ENCODE measurements at places on chromosomes 2 and 18.

DNA sequence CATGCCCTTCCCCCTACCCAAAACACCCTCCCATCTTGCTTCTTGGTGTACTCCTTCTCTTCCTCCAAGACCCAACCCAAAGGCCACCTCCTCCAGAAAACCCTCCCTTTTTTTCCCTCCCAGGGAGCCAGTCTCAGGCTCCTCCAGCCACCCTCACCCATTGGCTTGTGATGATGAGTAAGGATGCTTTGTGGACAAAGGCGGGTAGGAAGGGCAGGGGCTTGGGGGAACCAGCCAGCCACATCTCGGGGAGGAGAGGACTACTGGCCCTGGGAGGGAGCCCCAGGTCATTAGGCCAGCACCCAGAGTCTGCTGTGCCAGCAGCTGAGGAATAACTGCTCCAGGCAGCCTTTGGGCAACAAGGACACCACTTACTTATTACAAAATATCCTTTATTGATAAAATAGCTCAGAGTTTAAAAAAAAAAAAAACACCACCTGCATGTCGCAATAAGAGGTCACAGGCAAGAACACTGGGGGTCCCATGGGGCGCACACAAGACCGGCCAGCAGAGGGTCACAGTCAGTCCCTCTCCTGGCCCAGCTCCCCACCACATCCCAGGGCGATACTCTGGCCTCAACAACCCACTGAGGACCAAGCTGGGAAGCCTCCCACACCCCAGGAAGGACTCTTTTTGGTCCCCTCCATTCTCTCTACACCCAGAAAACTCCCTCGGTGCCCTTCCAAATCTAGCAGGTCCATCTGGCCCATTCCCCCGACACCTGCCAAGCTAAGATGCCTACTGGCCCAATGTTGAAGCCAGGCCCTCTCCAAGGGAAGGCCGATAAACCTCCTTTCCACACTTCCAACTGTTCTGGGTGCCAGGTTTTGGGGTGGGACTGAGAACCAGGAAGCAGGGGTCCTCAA, 3.6 kb downstream of the ADRA2B start:
- no peak for DNase-seq

DNA sequence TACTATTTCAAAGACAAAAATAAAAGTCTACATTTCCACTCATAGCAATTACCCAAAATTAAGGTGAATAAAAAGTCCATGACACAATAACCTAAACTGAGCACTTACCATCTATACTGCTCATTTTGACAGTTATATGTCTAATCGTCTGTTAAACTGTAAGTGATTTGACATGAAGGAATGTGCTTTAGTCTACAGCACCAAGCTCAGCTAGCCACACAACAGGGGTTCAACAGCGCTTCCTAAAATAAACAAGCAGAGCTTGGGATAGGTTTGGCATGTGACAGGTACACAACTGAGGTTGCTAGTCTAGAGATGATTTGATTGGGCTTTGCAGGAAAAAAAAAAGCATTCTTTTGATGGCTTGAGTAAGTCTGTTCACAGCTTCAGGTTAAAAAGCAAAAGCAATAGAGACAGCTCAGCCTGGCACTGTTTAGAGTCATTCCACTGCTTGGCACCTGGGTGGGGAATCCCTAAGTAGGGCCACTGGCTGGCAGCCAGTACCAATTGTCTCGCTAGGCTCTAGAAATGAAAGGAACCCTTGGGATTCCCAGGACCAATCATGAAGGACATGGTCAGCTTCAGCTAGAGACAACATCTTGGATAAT, 78.6 kb downstream of the BARD1 start:
- DNase-seq: peak; percentile 6

DNA sequence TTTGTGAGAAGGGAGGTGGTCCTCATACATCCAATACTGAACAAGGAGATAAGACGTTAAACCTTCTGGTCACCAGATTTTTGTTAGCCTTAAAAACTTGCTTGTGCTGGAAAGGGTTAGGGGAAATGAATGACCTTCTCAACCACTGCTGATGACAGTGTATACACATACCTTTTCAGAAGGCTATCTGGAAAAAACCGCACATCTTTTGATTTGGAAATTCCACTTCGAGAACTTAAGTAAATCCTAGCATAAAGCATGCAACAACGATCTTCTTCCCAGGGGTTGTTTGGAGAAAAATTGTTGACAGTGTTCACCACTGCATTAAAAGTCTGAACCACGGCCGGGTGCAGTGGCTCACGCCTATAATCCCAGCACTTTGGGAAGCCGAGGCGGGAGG, 7.6 kb downstream of the YWHAQ start:
- DNase-seq: no peak

GRCh38 chr2:45390441-45390840, 220.6 kb downstream of the SRBD1 start:
- no peak for DNase-seq

DNA sequence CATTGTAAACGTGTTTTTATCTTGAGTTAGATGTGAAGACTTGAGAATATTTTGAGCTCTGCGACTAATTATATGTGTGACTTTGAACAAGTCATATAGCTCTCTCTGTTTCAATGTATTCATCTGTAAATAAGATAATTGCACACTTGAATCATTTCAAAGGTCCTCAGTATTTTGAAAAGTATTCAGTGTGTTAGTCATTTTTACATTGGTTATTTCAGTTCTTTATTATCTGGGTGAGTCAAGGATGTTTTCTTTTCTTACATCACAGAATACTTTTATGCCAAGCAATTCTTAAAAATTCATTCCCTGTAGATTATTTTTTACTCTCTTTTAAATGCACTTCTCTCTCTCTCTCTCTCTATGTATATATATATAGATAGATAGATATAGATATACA, 1098.0 kb upstream of the ZEB2 start:
- peak; percentile 75 for DNase-seq

- DNase-seq: no peak
Measured at GRCh38 chr2:7722212-7722910, 805.1 kb downstream of the RNF144A start.

- DNase-seq: peak; percentile 26
Measured at GRCh38 chr18:12944709-12945108, 3.1 kb upstream of the SEH1L start.

- no peak for DNase-seq
Measured at GRCh38 chr2:67686254-67686653, 289.1 kb downstream of the ETAA1 start.

DNA sequence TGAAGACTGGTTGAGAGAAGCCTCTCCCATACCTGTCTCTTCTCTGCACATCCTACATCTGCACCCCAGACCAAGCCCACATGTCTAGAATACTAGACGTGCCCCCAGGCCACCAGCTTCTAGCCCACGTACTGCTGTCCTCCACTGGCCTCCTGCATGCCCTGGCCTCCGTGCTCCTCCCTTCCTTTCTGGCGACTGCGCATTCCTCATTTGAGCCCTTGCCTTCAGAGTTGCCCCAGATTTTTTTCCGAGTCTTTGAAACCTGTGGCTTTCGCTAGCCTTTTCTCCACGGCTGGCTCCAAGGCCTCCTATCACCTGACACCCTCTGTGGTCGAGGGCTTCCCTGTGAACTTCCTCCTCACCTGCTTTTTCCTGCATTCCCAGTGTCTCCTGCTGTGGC, 11.2 kb downstream of the RNF144A start:
- DNase-seq: no peak

DNA sequence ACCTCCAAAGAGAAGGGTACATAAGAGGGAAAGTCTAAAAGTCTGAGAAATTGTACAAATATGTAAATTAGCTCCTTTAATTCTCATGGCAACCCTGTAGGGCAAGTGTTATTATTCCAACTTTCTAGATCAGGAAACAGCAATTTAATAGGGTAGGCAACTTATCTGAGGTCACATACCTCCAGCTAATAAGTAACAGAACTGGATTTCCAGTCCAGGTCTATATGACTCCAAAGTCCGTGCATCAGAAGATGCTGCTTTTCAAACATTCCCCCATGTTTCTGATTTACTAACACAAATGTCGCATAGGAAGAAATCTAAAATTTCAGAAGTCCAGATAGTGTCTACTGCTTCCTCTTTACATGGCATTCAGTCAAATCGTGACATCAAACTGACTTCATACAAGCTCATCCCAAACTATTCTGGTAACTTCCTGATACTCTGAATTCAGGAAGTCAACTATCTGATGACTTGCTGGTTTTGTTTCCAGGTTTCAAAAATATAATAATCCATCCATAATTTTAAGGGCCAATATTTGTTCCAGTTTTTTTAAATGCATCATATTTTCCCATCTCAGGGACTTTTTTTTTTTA, 419.3 kb upstream of the ACVR2A start:
- no peak for DNase-seq

DNA sequence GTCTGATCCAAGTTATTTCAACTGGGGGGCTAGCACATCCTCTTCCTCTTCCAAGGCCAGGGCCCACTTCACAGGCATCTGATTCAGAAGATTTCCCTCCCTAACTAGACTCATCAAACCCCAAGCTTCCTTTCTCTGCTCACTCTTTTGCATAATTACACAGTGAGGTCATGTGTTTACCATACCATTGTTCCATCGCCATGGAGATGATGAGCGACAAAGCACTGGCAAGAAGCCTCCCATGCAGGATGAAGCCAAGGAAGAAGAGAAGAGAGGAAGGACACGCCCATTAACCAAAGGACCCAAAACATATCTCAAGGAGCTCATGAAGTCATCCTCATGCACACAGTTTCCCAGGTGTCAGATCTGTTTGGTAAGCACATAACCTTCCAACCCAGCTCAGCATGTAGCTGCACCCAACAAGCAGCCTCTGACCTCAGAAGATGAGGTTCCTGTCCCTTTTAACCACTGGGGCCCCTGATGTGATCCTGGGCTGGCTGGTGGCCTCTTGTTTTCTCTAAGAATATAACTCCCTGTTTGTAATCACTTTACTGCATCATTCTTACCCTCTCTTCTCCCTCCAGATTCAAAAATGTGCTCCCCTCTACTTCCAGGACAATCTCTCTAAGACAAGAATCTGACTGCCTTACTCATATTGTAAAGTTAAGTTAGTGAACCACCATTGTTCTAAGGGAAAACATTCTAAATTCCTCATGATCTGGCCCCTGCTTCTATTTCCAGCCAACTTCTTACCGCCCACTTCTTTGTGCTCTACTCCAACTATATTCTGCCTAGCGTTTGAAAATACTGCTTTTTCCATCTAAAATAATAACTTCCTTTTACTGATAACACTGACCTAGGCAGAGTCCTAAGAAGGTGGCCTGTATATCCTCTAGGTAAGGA, 190.1 kb downstream of the TTC32 start:
- DNase-seq: peak; percentile 99

- DNase-seq: no peak
Measured at GRCh38 chr2:111042772-111043771, 77.6 kb upstream of the BCL2L11 start.

DNA sequence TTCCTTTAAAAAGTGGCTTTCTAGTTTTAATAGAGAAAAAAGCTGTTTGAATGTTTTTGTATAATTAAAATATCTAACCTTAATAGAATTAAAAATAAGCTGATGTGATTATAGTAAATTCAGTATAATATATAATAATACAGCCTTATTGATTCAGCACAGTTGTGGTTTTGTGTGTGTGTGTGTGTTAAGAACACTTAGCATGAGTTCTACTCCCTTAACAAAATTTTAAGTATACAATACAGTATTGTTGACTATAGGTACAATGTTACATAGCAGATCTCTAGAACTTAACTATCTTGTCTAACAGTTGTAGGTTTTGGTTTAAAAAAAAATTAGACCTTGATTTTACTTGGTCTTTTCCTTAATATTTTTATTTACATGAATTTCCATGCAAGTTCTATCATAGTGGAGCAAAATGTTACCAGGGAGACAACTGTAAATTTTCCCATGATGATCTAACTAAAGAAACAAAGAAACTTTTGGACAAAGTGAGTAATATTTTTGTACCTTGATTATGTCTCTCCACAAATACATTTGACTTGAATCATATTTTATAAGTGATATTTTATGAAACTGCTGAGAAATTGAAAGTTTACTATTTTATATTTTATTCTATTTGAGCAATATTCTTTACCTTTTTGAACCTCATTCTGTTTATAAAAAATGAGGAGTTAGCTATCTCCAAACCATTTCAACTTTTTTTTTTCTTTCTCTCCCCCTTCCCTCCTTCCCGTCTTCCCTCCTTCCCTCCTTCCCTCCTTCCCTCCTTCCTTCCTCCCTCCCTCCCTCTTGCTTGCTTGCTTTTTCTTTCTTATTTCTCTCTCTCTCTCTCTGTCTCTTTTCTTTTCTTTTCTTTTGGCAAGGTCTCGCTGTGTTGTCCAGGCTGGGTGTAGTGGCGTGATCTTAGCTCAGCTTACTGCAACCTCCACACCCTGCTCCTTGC, 46.3 kb downstream of the ZC3H6 start:
- peak; percentile 18 for DNase-seq

DNA sequence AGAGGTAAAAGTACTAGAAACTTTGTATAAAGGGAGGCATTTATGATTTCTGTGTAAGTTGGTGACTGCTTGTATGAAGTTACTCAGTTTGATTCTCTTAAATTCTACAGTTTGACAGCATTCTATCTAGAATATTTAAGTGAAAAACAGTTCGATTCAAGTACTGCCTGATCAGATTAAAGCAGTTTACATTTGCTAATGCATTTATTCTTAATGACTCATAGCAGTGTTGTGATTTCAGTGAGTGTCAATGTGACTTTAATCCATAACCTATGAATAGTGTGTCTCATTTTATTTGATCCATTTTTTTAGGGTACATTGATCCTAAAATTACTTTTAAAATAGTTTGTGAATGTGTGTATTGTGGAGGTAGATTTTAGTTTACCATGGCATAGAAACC, 35.7 kb downstream of the WDR43 start:
- no peak for DNase-seq

DNA sequence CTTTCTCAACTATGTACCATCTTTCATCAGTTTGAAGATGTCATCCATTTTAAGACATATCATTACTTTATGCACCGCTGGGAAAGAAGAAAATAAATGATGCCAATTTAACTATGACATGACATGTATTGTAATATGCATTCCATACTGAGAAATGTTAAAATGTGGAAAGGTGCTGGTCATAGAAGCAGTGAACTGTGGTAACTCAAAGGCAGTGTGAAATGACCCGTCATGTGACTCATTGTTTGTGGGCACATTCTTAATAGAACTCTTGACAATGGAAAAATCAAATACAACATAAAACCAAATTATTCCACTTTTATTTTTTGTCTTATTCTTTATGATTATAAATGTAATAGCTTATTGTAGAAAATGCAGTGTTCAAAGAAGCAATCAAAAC, 455.0 kb upstream of the ST6GAL2 start:
- DNase-seq: no peak

DNA sequence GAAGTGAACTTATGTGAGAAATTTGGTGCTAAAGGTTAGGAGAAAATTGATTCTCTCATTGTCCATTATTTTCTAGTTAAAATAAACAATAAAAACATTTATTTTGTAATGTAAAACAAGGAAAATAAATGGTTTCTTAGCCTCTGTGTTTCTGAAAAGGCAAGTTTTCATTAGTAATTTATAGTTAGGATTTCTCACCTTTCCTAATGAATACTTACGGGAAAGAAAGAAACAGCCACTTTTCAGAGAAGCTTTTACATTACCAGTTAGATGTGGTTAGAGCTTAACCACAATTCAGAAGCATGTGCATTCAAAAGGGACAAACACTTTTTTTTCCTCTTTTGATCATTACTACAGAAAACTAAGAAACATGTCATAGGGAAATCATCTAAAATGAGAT, 18.8 kb downstream of the NEMP2 start:
- no peak for DNase-seq

Data from EH (cell line).